ENCODE measurements at places on chromosomes 7 and 10.

DNA sequence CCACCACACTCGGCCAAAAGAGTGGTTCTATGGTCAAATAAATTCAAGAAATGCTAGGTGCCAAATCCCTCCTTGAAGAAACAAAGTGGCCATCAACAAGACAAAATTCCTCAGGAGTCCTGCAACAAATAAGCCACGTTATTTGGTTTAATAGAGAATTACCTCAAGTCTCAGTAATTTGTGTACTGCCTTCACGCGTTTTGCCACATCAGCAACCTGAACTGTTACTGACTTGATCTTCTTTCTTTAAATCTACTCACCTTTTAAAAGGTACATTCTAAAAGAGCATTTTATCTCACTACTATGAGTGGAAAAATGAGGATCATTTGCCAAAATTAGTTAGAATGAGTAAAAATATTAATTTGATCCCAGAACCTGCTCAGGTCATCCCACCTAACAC lies 34.6 kb upstream of the LCOR start:
- no peak for DNase-seq

DNA sequence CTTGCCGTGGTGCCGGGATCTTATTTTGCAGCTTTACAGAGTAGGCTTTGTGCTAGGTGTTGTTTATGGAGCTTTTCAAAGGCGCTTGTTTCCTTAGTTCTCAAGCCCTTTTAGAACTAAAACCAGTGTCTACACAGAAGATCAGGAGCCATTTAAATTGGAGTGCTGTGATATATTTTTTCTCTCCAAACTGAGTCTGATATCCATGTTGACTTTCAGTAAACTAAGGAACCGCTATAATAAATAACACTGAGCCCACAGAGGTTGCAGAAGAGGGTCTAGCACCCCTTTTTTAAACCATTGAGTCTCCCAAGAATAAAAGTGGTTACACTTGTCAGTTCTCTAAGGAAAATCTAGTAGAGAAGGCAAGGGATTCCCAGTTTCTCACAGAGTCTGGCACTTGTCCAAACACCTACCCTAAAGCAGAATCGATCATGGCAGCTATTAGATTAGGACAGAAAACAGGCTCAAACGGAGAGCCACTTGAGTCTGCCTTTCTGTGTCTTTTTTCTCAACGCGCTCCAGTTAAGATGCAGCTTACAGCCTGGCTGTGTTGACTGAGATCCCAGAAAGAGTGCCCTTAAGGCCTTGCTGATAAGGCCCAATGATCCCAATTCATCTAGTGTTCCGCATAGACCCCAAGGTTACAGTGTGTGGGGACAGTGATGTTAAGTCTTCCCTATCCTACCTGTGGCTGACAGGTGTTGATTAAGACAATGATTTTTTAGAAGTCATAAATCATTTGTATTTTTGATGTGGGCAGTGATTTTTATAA lies 804 bp downstream of the TMEM106B start:
- DNase-seq: peak; percentile 40

DNA sequence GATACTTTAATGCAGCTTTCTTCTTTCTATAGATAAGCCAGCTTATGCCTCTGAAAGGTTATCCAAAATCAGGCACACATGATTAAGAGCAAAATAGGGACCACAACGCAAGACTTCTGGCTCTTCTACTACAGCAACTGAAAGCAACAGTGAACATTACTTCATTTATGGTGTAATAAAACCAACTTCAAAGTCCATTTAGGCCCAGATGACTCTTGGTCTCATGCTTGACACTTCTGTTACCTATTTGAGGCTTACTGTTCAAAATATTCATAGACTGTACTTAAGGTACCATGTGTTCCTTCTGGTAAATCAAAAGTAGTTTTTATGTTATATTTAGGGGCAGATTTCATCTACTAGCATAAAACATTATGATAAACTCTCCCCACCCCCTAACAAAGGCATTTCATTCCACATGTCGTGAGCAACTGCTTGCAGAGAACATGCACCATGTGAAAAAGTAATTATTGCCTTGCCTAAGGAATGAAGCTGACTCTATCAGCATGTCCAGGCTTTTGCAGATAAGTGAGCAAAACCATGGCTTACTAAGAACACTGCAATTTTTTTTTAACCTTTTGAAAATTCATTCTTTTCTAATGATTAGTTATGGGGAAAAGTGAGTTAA lies 154.9 kb upstream of the ITGB1 start:
- no peak for DNase-seq

- no peak for DNase-seq
Observed at GRCh38 chr10:95247881-95248583, 42.8 kb downstream of the PDLIM1 start.

GRCh38 chr7:44244282-44244681 lies 43.5 kb downstream of the YKT6 start:
- no peak for DNase-seq

- DNase-seq: no peak
Observed at GRCh38 chr7:285731-286130, 4.2 kb upstream of the FOXL3 start.

GRCh38 chr7:78226059-78226719 lies 427.6 kb downstream of the PHTF2 start:
- DNase-seq: no peak

GRCh38 chr10:97185326-97186058 lies at the start of gene SLIT1:
Gene SLIT1, minus strand, starts transcription at chr10:97185959. Its CDS starts 285 bp downstream, at chr10:97185674.
- DNase-seq: no peak

GRCh38 chr7:106371629-106372028 lies 86.8 kb upstream of the NAMPT start:
- DNase-seq: no peak

- DNase-seq: no peak
Observed at GRCh38 chr10:82251222-82251906, 376.4 kb downstream of the NRG3 start.

GRCh38 chr10:12605580-12606405 lies 256.4 kb downstream of the CAMK1D start:
- DNase-seq: no peak

DNA sequence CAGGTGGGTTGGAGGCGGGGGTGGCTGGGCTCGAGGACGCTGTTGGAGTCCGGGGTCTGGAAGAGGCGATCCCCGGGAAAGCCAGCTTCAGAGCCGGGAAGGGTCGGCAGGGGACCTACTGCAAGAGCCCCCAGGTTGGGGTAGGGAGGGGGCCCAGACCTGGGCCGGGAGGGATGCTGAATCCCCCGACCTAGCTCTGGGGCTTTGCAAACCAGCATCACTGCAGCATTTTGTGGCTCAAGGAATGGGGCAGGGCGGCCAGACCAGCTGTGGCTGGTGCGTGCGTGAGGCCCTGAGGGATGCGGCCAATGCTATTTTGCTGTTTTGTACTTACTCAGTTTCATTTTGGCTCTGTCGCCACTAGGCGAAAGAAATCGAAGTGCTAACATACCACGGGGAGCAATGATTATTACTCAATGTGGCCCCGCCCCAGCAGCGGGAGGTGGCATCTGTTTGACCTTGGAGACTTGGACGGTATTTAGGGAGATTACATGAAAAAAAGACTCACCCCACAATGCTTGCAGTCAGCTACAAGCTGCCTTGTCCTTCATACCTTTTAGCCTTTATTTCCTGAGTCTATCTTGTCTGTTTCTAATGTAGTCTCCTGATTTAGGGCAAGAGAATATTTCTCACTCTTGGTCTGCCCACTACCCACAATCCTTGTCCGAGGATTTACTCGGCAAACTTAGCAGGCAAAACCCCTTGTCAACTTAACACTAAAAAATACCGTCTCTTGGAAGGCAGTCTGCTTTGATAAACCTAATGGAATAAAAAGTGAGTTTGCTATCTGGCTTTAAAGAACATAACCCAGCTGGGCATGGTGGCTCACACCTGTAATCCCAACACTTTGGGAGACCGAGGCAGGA lies 16.2 kb downstream of the HSPB1 start:
- DNase-seq: peak; percentile 59

DNA sequence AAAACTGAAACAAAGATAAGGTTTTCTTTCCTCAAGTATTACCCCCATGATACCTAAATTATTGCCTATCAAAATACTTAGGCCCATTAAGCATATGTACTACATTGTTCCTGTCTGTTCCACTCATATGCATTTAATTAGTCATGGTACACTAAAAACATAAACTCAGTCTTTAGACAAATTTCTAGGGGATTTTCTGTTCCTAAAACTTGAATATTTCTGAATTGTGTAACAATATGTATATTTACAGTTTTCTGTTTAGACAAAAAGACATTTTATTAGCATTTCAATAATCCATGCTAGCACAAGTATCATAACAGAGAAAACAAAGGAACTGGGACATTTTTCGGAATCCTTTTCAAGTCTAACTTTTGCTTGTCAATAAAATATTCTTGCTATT lies 234.2 kb downstream of the CRPPA start:
- no peak for DNase-seq

DNA sequence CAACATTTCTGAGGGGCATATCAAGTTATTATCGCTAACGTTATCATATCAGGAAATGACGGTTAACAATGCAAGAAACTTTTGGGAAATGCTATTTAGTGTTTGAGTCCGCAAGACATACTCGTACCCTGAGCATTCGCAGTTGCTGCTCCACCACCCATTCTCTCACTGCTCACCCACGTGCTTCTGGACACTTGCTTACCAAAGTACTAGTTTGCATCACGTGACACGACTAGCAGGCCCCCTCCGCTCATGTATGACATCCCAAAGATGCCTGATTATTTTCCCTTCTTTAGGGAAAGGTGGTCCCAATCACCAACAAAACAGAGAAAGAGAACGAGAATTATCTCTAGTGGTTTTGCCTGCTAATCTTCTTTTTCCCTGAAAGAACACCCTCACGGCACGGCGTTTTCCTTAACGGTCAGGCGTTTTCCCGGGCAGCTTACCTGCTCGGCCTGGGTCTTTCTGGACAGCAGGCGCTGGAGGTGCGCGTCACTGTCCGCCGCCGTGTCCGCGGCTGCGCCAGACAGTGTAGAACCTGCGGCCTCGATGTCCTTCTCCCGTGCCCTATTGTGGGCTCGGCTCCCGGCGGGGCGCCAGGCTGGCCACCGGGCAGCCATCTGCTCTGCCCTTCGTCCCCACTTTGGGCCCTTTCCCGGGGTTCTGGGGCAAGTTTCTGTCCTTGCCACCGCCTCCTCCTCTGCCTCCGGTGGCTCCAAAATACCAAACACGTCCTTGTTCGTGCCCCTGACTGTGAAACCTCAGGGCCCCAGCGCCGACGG lies at the start of gene SUPV3L1:
Gene SUPV3L1, plus strand, starts transcription at position 492 of the 782 bp plus-strand sequence. Its CDS starts 58 bp downstream, at position 550.
- DNase-seq: peak; percentile 76

DNA sequence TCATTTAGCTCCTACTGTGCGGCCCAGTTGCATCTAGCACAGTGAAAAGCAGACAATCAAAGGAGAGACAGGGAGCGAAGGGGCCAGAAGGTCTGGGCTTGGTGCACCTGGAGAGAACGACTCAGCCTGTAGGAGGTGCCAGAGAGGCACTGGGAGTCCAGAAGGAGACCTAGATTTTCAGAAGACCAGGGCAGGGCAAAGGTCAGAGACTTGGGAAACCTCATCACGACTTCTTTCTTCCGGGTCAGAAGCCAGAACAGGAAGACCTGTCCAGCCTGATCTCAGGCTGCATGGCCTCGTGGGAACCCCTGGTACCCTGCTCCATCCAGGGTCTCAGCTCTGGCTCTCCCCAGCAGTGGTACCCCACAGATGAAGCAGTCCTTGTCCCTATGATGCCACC lies 5.2 kb downstream of the AGAP3 start:
- DNase-seq: no peak

DNA sequence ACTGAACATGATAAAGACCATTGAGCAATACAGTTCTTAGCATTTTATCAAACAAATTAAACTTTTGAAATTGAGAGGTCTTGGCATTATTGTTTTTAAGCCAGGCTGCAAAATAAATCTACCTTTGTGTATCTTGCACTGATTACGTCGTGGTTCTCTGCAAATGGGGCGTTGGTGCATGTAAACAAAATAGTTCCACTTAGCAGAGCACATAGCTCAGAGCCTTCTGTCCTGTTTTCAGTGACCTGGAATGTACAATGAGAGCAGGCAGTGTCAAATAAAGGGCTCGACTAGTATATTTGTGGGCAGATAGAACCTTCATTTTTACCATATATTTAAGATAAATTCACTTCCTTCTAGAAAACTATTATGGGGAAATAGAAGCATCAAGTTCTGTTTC lies 333.9 kb upstream of the SMIM30 start:
- no peak for DNase-seq

GRCh38 chr7:50095634-50096033 lies 2.6 kb upstream of the ZPBP start:
- DNase-seq: no peak

GRCh38 chr7:37212051-37212450 lies 236.6 kb downstream of the ELMO1 start:
- no peak for DNase-seq

DNA sequence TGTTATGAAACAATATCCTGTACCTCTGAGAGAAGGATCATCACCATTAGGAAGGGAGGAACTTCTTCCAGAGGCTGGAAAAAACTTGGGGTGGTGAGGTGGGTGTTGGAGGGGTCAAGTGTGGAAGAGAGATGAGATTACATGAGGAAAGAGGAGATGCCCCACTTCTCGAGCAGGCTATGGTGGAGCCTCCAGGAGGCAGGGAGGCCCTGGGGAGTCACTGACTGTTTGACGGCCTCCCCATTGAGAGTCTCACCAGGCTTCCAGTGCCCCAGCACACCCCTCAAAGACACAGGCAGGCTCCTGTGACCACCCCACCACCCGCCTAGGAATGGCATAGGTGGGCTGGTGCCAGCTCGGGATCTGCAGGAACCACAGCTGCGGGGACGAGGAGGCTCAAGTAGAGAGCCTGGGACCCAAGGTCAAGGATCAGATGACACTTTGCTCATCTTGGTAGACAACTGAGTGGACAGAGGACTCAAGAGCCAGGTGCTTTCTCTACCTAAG lies 185.3 kb upstream of the GDF10 start:
- DNase-seq: no peak

DNA sequence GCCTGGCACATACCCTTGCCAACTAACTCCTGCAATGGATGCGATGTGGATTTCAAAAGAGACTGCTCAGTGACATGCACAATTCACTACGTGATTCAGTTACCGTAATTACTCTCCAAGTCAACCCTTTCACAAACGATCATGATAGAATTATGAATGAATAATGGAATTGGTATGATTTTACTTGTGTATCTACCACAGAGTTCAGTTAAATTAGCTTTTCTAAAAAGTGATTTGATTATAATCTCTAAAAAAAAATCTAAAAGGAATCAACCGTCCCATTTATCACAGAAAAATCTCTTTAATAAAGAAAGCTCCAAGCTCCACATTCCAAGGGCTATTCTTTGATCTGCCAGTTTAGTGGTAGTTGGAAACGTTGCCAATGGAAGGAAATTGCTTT lies 30.4 kb upstream of the RSU1 start:
- no peak for DNase-seq

GRCh38 chr7:153504288-153505075 lies 547.7 kb upstream of the DPP6 start:
- no peak for DNase-seq

- DNase-seq: no peak
Observed at GRCh38 chr10:60114765-60115586, 208.6 kb upstream of the CCDC6 start.
